ENCODE measurements at places on chromosomes 2 and 18.

- DNase-seq = no peak
Observed at GRCh38 chr18:26652501-26652900, 104.1 kb upstream of the KCTD1 start.

DNA sequence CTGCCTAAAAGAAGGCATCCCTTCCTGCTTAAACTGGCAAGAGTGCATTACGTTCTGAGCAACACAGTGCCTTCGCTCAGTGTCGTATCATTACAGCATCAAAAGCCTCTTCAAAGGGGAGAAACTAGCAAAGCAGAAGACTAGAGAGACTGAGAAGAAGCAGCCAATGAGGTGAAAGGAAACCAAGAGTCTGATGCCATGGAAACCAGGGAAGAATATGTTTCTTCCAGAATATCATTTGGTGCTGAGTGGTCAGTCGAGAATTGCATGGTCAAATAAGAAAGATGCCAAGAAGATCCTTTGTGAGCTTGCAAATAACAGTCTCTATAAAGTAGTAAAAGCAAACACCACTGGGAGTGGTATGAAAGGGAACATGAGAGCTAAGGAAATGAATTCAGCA is 312.1 kb upstream of the CHST9 start:
- DNase-seq = no peak

- no peak for DNase-seq
Observed at GRCh38 chr2:149552226-149552625, 35.3 kb downstream of the MMADHC start.

GRCh38 chr2:166256896-166257295 is 118.8 kb downstream of the SCN9A start:
- DNase-seq = no peak

- no peak for DNase-seq
Observed at GRCh38 chr2:143847257-143847656, 672.7 kb downstream of the ZEB2 start.

GRCh38 chr2:134348239-134348638 is 94.4 kb downstream of the MGAT5 start:
- no peak for DNase-seq

DNA sequence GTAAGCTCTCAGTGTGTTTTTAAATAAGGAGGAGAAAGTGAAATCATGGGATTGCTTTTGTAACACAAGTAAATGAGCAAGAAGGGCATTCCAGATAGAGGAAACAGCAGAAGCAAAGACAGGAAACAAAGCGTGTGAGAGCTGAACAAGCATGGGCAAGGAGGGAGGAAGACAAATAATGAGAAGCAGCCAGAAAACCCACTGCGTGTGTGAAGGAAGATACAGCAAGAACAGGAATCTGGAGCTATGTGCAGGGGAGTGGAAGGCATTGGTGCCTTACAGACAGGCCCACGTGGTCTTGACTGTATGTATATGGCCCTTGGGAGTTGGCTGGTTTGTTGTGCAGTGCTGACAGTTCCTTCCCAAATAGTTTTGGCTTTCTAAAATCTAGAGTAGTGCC is 88.6 kb downstream of the AAK1 start:
- DNase-seq = no peak

DNA sequence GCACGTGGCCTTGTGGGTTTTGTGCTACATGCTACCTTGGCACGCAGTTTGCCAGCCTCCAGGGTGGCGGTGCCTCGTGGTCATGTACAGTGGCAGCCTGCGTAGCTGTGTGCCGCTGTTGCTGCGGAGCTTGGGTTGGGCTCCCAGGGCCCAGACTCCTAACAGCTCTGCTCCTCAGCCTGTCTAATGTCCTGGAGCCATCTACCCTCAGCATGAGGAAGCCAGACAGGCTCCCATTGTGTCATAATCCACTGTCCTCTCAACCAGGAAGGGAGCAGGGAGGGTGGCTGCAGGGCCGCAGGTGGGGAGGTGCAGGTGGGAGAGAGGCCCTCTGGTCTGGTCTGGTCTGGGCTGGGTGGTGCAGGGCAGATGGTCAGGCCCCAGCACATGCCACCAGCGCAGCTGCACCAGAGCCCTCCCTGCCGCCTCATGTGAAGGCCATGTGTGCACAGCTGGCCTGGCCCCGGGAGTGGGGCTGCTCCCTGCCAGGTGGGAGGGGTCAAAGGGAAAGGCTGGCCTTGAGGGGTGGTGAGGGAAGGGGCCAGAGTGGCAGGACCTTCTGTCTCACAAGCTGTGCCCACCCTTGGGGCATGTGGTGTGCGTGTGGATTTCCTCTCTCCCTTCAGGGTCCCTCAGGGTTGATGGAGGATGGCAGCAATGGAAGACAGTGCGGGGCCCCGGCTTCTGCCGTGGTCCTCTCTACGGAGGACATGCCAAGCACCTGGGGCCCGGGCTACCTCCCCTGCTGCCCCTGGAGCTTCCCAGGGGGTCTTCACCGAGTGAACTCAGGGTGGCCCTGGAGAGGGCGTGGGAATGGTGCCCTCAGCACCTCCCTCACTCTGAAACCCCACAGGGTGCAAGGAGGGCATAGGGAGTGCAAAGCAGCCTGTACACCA is 4.8 kb downstream of the ATOH8 start:
- peak; percentile 52 for DNase-seq

DNA sequence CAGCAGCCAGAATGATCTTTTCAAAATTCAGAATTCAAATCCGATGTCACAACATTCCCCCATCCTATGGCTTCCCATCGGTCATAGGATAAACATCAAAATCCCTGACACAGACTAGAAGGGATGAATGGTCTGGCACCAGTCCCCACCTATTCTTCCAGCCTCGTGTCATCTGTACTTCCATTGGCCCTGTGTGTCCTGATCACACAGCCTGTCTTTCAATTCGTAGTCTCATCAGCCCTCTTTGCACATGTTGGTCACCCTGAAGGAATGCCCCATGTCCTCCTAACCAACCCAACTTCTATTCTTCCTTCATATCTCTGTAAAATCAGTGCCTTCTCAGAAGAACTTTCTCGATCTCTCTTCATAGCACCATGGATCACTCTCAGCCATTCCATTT is 157.2 kb downstream of the NEB start:
- DNase-seq = no peak

- no peak for DNase-seq
Observed at GRCh38 chr2:215528555-215528954, 92.7 kb upstream of the FN1 start.

DNA sequence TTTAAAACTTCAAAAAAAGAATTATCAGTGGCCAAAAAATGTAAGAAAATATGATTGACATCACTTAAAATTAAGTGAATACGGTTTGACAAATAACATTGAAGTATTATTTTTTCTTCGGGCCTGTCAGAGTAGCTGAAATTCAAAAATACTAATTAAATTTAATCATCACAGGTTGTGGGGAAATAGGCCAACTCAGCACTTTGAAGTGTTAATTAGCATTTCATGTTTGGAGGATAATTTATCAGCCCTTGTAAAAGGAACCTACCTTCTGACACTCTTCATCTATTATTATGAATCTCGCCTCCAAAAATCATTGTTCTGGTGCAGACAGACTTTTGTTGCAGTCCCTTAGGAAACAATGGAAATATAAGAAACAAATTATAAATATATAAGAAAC is 17.6 kb upstream of the OR6B3 start:
- no peak for DNase-seq

- no peak for DNase-seq
Observed at GRCh38 chr2:63053081-63053888, 2.7 kb downstream of the OTX1 start.

DNA sequence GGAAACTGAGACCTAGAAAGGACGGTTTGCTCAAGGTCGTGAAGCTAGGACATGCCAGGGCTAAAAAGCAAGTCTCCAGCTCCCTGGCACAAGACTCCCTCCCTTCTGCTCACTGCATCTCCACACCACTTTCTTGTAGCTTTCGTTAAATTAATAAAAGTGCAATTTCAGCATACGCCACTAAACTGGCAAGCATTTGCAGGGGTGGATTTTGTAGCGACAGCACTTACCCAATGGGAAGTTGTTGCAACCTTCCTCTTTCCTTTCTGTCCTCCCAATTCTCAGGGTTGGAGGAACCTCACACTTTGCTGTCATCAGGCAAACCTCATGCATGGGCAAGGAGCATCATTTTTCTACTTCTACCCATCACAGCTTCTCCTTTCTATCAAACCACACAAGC is 7.4 kb upstream of the RHOB start:
- no peak for DNase-seq

DNA sequence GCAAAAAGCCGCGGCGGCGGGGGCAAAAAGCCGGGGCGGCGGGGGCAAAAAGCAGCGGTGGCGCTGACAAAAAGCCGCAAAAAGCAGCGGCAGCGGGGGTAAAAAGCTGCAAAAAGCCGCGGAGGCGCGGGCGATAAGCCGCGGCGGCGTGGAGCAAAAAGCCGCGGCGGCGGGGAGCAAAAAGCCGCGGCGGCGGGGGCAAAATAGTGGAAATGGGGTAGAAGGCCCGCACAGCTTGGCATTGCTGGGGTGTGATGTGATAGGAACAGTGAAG is 450.1 kb downstream of the ANKRD30B start:
- no peak for DNase-seq

- no peak for DNase-seq
Observed at GRCh38 chr2:241541564-241542277, 16.8 kb upstream of the BOK start.

DNA sequence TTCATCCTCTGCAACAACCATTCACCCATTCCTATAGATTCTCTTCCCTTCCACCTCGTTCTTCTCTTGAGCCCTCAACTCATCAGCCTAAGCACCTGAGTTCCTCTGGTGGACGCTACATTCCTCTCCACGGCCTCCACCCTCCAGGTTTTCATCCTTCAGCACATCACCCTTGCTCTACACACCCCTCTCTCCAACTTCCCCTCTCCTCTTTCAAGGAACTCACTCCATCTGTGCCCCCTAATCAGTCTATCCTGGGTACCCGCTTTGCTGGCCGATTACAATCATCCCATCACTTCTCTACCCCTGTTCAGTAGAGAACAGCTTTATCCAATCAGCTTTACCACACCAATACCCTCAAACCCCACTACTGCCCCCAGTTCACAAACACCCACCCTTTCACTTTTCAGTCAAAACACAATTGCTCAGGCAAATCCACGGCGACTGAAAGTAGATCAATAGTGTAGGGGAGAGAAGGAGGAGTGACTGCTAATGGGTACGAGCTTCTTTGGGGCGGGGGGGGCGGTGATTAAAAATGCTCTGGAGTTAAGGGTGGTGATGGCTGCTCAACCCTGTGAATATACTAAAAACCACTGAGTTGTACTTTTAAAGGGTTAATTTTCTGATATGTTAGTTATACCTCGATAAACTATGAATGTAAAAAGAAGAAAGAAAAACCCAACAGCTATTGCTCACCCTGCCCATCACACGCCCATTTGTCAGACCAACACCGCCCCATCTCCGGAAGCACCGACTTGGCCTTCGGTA is 857 bp downstream of the DYM start:
- no peak for DNase-seq

DNA sequence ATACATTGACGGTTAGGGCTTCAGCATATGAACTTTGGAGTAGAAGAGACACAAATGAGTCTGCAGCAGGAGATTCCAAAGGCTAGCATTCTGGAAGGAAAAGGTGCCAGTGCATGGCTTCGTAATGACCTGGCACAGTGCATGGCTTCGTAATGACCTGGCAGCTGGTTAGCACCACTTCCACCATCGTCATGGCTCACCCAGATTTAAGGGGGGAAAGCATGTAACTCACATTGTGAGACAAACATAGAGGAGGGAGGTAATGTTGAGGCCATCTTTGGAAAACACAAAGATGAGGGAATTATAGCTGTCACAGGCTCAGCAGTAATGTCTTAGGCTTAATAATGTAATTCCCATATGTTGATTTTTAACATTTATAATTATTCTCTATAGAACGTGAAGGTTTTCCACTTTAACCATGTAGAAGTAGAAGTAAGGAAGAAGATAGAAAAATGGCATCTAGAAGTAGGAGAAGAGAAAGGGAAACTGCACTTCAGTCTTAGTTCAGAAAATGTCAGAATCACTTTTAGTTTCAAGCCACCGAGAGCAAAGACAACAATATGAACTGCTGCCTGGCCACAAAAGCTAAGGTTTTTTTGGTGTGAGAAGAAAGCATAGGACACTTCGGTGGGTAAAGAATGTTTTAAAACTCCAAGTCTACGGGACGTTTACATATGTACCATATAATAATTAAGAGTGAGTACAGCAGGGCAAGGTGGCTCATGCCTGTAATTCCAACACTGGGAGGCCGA is 6.8 kb upstream of the STK25 start:
- DNase-seq = no peak

DNA sequence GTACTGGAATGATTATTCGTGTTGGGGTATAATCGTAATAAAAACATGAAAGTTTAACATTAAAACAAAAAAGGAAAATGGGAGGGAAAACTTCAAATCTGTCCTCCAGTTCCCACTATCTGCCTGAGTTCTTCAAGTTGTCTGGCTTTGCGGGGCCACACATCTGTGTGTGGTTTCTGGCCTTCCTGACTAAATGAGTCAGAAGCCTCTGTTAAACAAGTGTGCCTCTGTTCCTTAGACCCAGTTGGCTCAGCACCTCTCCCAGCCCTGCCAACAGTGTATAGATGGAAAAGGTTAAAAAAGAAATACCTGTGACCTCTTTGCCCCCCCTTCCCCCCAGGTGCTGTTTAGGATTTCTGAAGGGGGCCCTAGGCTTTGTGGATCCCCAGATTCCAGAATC is 30.2 kb downstream of the XDH start:
- no peak for DNase-seq

DNA sequence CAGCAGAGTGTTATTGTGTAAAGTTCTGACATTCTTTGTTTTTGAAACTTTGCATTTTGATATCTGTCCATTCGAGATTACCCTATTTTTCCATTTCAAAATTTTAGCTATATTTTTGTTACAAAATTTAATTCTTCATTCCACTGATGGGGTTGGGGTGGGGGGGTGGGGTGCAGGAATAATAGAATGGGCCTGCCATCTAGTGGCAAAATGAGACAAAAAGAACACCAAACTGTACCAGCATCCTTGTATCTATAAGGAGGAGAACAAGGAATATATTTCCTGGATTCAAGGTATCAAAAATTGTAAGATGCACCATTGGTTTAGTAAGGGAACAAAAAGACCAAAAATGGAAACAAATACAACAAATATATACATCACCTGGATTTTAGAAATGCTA is 27.9 kb upstream of the TTR start:
- DNase-seq = no peak

GRCh38 chr2:71713581-71714580 is 260.5 kb downstream of the DYSF start:
- no peak for DNase-seq

- DNase-seq = no peak
Observed at GRCh38 chr2:127599211-127599610, 46.7 kb upstream of the GPR17 start.

DNA sequence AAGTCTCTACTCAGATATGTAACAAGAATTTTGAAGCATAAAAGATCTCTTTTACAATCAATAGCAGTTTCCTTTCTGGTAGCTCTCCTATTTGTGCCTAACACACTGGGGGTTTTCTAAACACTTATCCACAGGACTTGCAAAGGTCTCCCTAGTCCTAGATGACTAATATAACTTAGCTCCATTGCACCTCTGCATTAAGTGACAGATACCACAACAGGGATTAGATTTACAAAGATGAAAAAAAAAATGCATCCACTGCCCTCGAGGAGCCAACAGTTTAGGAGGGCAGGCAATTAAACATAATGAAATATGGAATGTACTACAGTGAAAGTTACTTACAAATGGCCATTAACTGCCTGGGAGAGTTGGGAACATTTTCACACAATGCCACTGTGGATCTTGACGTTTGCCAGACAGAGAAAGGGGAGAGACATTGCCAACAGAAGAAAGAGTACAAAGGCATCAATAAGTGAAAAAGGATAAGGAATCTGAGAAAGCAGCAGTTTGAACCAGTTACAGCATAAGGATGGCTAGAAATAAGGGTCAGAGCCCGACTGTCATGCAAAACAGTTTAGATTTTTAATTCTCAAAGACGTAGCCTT is 14.3 kb downstream of the PPP3R1 start:
- DNase-seq = no peak
